Activated T-helper 9 cell treated with anti-CD3 and anti-CD28 coated beads, Interleukin-2, amount 50 U/mL, for 16 hours (primary cell): ENCODE measurements at places on chromosomes 1 and 21.

- DNase-seq = peak; percentile 59
These were observed 15.6 kb upstream of the RAP1A start for GRCh38 chr1:111603979-111604378.

- no peak for DNase-seq
These were observed 40.2 kb downstream of the TBX19 start for GRCh38 chr1:168320800-168321450.

- DNase-seq = no peak
These were observed 791 bp upstream of the STX6 start for GRCh38 chr1:181023265-181024057.

- no peak for DNase-seq
These were observed 385.4 kb upstream of the VAMP3 start for GRCh38 chr1:7385471-7386225.

DNA sequence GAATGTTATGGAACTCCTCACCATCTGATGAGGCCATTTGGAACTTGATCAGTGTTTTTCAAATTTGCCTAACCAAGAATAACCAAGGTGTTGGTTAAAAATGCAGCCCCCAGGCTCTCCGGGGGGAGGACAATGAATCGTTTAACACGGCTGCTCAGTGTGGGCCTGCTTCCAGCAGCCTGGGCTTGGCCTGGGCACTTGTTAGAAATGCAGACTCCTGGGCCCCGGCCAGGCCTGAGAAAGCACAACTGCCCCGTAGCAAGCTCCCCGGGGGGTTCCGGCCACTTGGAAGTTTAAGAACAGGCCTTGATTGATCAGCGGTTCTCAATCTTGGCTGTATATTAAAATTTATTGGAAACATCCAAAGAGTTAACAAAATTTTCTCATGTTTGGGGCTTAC lies 22.8 kb upstream of the C2CD2 start:
- DNase-seq = no peak

- DNase-seq = no peak
These were observed 76.1 kb upstream of the GADD45A start for GRCh38 chr1:67608661-67609576.

- DNase-seq = no peak
These were observed 77.8 kb upstream of the KIAA0040 start for GRCh38 chr1:175270361-175270760.

DNA sequence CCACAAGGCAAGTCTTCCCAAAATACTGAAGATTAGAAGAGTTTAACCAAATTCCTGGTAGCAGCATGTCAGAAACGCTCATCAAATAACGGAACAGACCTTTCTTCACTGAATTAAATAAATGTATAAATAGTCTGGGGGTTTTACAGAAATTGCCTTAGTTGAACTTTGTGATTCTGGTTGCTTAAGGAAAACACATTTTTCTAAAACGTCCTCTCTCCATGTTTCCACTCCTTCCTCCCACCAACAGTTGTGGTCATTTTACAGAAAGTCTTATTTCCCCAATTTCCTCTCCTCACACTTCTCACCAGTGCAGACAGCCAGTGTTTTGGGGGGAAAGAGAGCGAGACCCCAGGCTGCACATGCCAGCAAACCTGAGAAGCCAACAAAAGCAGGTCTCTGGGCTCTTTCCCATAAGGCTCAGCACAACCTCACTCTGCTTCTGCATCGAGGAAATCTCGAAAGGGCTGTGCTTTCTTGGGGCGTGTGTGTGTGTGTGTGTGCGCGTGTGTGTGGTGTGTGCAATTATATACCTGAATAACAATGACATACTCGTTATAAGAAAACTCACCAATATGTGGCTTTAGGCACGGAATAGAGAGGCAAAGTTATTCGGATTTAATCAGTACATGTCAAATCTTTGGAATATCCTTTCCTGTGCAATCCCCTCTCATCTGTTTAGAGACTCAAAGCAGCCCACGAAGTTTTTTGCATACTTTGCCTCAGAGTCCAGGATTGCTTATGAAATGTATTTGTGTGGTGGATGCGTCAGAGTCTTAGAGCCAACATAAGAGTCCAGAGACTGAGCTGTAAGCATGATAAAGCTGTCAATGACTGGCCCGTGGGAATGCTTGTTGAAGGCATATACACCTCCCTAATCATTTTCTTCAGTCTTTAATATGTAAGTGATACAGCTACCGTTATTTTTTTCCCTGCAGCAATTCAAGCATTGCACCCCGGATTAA lies 2.0 kb downstream of the KCNJ15 start:
- no peak for DNase-seq

GRCh38 chr1:107622966-107623365 lies 342.0 kb downstream of the VAV3 start:
- DNase-seq = no peak

- DNase-seq = no peak
These were observed 2.5 kb downstream of the SDC3 start for GRCh38 chr1:30905916-30906620.

- DNase-seq = no peak
These were observed 44.1 kb downstream of the NIBAN1 start for GRCh38 chr1:184930232-184930631.

DNA sequence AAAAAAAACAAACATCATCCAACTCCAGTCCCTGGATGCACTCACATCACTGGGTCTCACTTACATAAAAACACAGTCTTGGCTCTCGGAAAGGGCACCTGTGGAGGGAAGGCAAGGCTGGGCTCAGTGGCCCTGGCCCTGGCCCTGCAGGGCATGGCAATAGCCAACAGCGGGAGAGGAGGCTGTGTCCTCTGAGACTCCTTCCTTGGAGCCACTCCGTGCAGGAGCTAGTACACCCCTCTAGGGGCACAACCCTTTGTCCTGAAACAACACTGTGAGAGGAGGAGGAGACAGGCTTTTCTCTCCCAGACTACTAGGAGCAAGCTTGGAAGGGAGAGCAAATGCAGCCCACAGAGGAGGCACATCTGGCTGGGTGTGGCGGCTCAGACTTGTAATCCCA lies 28.0 kb downstream of the URB1 start:
- no peak for DNase-seq

DNA sequence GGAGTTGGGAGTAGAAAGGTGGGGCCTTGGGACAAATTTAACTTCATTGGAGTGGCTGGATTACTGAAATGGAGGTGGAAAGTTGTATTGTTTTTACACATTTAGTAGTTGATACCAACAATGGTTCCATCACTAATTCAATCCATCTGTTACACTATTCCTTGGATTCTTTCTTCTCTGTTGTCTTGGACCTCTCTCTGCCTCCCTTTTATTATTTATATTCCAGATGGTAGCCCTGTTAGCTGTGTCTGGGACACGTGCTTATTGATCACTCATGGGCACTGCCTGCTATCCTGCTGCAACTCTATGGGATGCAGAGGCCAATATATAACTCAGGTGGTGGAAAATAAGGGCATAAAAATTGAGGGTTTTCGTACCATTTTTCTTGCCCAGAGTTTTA lies 346.3 kb downstream of the PAPPA2 start:
- DNase-seq = no peak
